ENCODE measurements at places on chromosomes 5 and 9.
A peak's percentile ranks its signal among the peaks of the same experiment; 100 is the strongest.

DNA sequence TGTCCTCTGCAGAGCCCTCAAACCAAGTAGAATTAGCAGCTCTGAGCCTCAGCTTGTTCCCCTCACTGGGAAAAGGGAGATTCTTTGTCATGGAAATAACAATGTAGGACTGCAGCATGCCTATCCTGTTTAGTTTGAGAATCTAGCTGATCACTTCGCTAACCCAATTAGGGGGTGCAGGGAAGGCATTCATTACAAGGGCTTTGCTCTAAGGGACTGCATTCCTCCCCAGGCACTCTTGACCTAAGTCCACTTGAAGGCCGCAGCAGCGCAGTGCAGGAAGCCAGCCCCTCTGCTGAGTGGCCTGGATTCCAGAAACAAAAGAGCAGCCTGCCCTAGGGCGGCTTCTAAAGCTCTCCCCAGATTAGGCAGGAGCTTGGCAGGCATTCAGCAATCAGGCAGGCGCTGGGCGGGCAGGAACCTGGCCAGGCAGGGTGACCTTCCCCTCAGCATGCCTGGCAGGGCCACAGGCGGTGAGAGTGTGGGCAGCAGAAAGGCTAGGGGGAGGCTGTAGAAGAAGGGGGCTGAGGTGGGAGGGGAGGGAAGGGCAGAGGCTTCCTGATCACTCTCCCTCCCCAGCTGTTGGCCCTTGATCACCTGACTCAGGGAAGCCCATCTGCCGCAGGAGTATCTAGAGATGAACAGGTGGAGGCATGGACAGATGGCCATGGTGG lies 24.8 kb downstream of the CCNJL start:
- peak; percentile 47 for DNase-seq

DNA sequence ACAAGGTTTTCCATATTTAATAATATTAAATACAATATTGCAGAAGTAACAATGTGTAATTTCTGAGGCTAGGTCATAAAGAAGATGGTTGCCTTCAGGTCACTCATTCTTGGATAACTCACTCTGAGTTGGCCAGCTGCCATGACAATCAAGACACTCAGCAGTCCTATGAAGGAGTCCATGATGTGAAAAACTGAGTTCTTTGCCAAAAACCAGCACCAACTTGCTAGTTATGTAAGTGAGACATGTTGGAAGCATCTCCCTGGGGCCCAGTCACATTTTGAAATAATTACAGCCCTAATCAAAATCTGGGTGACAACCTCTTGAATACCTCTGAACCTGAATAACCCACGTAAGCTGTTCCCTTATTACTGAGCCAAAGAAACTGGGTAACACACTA lies 453.2 kb downstream of the CDH18 start:
- DNase-seq = no peak

GRCh38 chr9:85742597-85742936 lies 813 bp upstream of the AGTPBP1 start:
- DNase-seq = peak; percentile 88

DNA sequence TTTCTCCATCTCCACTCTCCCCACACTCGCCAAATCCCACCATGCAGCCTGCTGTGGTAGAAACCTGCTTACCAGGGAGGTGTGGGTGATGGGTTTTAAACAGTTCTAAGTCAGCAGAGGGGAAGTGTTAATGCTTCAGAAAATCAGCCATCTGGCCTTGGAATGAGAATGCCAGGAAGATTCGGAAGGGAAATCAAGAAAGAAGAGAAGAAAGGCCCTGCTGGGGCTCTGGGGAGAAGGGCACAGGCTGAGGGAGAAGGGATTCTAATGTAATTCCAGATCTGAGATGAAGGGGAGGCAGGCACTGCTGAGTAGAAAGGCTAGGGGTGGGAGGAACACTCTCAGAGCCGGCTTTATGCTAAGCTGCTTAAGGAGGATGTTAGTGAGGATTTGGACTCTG lies 434.7 kb upstream of the DMAC1 start:
- DNase-seq = no peak

DNA sequence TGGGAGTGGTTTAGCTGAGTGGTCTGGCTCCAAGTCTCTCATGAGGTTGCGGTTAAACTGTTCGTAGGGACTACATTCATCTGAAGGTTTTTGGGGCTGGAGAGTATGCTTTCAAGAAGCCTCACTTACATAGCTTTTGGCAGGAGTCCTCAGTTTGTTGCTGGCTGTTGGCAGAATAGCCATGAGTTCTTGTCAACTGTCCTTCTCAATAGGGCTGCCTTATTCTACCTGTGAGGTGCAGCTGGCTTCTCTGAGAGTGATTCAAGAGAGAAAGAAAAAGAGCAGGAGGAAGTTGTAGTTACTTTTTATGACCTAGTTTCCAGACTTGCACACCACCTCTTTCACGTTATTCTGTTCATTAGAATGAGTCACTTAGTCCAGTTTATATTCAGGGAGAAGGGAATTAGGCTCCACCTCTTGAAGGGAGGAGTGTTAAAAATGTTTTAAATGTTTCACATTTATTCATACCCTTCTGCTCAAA lies 33.2 kb downstream of the YTHDC2 start:
- peak; percentile 69 for DNase-seq
